M059J (cell line): ENCODE measurements at places on chromosomes 12 and 14. TPM values are rescaled to one million over a fixed set of nuclear protein-coding genes. Genes with fewer than 3 reads are reported as not detected.
A peak's percentile ranks its signal among the peaks of the same experiment; 100 is the strongest.

The GDF3 gene
- not detected in 2 replicates for total RNA-seq

The RD3L gene
- not detected in 2 replicates for total RNA-seq

The ENDOU gene
- not detected in 2 replicates for total RNA-seq

DNA sequence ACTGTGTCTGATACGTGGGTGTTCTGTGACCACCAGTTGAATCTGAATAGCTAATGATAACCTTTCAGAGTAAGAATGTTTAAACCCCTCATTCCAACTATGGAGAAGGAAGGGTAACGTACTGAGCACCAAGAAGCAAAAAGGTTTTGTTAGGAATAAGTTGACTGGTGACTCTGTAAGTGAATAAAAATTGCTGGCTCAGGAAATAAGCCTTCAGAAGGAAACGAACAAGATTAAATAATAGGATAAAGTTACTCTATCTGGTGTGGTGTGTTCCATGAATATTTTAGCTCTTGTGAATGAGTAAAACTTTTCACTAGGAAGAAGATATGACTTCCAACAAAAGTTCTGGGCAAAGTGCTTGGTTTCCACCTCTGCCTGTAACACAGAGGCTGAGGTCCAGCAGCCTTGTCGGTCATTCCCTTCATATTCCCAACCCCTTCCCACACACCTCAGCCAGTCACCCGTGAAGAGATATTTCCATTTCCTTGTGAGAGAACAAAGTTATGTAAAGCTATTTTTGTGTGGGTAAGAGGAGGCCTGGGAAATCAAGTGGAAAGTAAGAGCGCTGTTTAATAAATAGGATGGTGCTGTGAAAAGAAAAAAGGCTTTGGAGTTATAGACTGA is 47.1 kb downstream of the ARF6 start:
- no peak for DNase-seq

The ANKS1B gene
- total RNA-seq = 0.52 and 4.1 TPM in 2 replicates

GRCh38 chr12:123097561-123098084 is 53.3 kb downstream of the PITPNM2 start:
- no peak for DNase-seq

GRCh38 chr12:29350080-29350479 is 30.9 kb downstream of the ERGIC2 start:
- peak; percentile 42 for DNase-seq

- DNase-seq = peak; percentile 64
Measured at GRCh38 chr12:5488626-5488955, 56.7 kb downstream of the NTF3 start.

GRCh38 chr12:131089531-131090273 is 136.0 kb downstream of the ADGRD1 start:
- no peak for DNase-seq

The PRKAG1 gene
- total RNA-seq = 56.0 and 59.3 TPM in 2 replicates

The IGF1 gene
- not detected in 2 replicates for total RNA-seq

The REM2 gene
- total RNA-seq = 0.52 TPM in 1 of 2 replicates, not detected in the other

GRCh38 chr14:89428173-89428523 is 11.1 kb upstream of the FOXN3 start:
- DNase-seq = no peak

The ASIC1 gene
- 0.69 and 4.2 TPM in 2 replicates for total RNA-seq

DNA sequence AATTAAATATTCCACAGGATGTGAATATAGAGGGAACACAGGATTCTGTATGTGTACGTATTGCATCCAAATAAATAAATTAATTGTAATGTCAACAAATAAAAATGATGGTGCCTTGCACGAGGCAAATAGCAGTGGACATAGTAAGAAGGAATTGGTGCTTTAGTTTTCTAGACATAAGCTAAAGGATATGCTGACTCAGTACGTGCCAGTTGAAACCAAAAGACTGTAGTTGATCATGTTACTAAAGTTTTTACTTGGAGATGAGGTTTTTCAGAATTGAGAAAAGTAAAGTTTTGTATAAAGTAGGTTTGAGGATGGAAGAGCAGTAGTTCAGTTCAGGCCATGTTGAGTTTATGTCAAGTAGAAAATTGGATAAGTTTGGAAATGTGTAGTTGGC is 807.2 kb downstream of the SLC16A7 start:
- DNase-seq = no peak

GRCh38 chr12:106769078-106769477 is 5.4 kb upstream of the RIC8B start:
- DNase-seq = peak; percentile 77

- DNase-seq = no peak
Measured at GRCh38 chr12:51381226-51382079, 9.8 kb downstream of the GALNT6 start.

DNA sequence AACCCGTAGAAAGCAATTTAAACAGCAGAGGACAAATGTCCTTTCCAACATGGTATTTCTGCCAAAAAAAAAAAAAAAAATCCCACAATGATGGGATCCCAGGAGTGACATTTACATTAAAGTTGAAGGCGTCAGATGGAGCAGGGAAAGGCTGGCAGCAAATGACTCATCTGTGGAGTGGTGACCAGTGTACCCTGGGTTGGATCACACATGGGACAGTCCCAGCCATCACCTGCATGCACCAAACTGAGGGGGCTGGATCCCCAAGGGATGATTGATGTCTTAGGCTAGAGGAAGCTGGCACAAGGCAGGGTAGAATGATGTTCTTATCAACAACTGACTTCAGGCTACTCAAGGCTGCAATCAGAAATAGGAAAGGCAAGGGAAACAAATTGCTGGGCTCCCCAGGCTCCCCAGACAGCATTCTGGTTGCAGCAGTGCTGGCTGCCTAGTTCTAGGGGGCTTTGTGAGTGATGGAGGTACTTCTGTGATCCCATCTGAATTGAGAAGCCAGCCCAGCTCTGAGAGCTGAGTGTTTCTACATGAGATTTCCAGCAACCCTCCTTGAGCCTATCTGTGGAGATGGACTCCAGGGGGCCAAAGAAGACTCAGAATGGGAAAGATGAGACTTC is 117.9 kb downstream of the DPF3 start:
- peak; percentile 8 for DNase-seq

DNA sequence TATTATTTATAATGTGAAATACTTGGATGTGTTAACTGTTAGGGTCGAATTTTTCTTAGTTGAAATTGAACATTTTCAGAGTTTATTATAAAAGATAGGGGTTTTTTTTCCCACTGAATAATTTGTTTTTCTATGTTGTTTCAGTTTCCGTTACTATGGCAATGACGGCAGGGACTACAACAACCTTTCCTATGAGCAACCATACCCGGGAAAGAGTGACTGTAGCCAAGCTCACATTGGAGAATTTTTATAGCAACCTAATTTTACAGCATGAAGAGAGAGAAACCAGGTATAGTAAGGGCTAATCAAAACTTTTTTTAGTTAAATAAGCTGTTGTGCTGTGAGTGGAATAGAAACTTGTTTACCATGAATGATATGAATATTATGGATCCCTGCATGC is 35.1 kb upstream of the BMAL2 start:
- peak; percentile 10 for DNase-seq

The KRT85 gene
- total RNA-seq = not detected in 2 replicates

The ADAM20 gene
- total RNA-seq = not detected in 2 replicates

DNA sequence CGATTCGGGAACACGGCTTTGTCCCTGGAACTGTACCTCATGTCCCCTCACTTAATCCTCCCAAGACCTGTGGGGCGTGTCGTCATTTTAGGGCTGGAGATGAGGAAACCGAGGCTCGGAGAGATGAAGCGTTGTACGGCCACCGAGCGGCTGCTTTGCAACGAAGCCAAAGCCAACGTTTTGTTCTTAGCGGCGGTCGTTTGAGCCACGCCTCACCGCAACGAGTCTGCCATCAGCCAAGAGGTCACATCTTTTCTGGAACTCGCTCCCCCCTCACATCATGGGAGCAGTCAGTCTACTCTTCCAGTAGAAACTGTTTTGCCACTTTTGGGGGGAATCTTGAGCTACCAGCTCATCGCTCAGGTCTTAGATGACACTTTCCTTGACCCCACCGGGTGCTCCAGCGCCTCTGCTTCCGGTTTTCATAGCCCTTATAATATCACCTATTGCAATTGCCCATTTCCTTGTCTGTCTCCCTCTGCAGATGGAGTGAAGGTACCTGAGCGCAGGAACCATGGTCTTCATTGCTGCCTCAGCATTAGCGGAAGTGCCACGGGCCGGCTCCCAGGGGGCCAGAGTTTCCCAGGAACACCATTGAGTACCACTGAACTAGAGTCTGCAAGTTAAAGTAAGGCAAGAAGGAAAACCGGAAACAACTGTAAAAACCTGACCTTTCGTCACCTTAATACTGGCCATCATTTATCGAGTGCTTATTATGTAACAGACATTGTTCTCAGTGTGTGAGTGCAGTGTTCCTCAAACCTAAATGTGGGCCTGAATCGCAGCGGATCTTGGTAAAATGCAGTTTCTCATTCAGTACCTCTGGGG is 19.6 kb downstream of the NINJ2 start:
- no peak for DNase-seq

The NAA30 gene
- 12.9 and 19.1 TPM in 2 replicates for total RNA-seq

DNA sequence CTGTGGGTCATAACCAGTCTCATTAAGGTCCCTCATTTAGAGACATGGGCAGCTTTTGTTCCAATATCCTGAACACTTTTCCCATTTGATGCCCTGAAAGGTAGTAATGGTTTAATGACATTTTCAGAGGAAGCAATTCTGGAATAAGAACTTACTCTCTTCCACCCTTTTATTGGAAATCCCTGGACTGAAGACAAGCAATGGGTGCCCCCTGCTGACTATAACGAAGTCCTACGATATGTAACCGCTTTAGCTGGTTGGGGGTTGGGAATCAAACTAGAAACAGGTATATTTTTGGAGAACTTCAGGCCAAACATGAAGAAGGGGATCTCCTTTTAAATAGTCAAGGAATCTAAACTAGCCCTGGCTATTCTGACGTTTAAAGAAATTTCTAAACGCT is 20.5 kb downstream of the SARNP start:
- DNase-seq = peak; percentile 32

GRCh38 chr12:27555925-27556778 is 32.1 kb downstream of the PPFIBP1 start:
- peak; percentile 83 for DNase-seq

DNA sequence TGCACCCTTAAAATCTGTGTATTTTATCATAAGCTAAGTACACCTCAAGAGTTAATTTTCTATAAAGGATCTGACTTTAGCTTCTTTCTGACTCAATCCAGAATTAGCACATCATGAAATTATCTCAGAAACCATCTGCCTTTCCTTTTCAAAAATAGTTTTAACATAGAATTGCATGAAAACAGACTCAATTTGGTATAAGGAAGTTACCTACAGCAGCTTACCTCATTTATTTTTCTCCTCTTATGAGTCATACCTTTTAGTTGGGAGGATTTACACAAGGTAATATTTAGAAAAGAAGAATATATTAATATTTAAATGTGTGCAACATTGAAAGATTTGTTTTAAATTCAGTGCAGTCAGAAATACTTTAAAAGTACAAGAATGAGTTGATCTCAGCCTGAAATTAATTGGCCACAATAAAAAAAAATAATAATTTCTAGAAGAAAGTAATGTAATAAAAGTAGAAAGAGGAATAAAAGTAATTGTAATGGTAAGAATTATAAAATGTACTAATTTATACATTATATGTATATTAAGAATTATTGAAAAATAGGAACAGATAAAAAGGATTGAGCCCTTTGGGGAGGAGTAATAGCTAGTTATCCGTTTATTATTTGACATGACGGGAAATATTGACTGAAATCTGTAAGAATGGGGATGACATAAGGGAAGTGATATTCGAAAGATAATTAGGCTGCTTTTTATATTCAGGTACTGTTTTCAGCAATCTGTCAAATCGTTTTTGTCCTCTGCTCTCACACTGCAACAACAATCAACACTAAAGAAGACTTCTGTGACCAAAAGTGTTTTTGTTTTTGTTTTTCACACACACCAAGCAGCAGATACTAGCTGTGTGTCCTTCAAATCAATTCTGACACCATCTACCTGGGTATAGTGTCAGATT is 20.5 kb downstream of the ADAM21 start:
- no peak for DNase-seq

DNA sequence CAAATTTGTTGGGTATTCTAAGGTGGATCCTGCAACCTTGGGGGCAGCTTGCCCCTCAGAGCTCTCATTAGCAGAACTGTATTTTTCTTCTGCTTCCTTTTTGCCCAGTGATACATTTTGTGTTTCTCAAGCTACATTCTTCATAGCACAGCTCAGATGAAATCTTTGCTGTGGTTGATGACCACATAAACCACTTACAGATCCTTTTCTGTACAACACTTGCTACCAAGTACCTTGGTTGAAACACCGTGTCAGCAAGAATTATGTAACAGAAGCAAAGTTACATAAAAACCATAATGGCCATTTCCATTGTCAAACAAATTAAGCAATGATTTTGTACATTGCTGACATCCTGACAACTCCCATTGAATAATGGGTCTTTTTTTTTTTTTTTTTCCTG is 9.7 kb upstream of the PLBD1 start:
- DNase-seq = peak; percentile 21

The GRIN2B gene
- total RNA-seq = not detected in 2 replicates

The ZNF385A gene
- total RNA-seq = 0.71 and 4.6 TPM in 2 replicates

GRCh38 chr12:93167841-93168492 is 209.8 kb upstream of the NUDT4 start:
- peak; percentile 46 for DNase-seq

- DNase-seq = no peak
Measured at GRCh38 chr14:88303041-88303440, 20.0 kb downstream of the KCNK10 start.
